HTR-8/SVneo (cell line): ENCODE measurements at places on chromosomes 16 and 17.

- DNase-seq, result no peak
Observed at GRCh38 chr16:72282362-72282761, 110.4 kb upstream of the PMFBP1 start.

GRCh38 chr17:43200127-43200526 lies 11.5 kb upstream of the TMEM106A start:
- no peak for DNase-seq

DNA sequence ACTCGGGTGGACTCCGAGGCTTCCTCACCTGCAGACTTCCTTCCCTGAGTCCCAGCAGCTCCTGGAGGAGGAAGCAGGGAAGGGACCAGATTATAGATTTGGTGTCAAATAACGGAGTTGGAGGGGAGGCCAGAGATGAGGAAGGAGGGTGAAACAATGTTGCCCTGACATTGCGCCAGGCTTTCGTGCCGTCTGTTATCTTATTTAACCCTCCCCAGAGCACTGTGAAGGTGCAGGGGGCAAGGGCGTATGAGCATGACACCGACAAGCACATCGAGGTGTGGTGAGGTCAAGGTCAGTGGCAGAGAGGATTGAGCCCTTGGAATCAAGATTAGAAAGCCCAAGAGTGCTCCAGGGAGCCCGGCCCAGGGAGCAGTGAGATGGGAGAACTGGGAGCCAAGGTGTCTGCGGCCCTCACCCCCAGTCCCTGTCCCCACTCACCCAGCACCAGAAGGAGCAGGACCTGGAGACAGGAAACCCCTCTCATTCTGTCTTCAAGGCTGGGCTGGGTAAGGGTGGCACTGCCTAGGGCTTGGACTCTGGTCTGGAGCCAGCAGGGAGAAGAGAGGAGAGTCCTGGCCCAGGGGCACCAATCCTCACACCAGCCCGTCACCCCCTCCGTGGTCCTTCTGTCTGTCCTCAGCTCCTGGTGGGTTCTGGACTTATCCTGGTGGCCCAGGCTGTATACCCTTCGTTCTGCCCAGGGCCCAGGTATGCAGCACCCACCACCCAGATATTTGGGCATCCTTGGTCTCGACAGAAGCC lies 1.1 kb downstream of the PRSS33 start:
- DNase-seq, result no peak

GRCh38 chr16:12329246-12329995 lies 352.9 kb downstream of the SNX29 start:
- no peak for DNase-seq

DNA sequence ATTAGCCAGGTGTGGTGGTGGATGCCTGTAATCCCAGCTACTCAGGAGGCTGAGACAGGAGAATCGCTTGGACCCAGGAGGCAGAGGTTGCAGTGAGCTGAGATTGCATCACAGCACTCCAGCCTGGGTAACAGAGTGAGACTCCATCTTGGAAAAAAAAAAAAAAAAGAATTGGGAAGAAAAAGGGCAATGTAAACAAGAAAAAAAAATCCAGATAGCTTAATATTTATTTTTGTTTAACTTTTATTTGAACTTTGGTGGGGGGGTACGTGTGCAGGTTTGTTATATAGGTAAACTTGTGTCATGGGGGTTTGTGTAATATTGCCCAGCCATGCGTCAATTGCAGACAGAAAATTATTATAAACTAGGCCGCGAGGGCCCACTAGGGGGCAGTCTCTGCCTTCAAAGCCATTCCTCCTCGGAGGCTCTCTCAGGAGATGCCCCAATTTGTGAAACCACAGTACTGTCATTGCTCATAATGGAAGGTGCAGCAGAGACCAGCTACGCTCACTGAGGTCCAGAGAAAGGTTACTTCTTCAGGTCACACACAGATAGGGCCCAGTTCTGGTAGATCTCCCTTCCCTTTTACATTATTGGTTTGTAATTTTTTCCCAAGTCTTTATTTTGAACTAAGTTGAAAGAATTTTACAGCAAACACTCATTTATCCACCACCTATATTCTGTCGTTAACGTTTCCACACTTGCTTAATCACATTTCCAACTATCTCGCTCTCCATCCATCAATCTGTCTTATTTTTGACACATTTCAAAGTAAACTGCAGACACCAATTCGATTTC lies 206.2 kb downstream of the PRKCB start:
- DNase-seq, result peak; percentile 66
